GM23338 (cell line): ENCODE measurements at places on chromosomes 1 and 21. TPM values are rescaled to one million over a fixed set of nuclear protein-coding genes. Genes with fewer than 3 reads are reported as not detected.

CAPN8 gene
- total RNA-seq = not detected in 2 replicates

RAB29 gene
- 9.1 and 14.8 TPM in 2 replicates for total RNA-seq

OR6N1 gene
- total RNA-seq = not detected in 2 replicates

AK5 gene
- 8.8 and 18.3 TPM in 2 replicates for total RNA-seq

VASH2 gene
- 305 and 381 TPM in 2 replicates for total RNA-seq

TLR5 gene
- 0.10 and 0.50 TPM in 2 replicates for total RNA-seq

DEPDC1 gene
- total RNA-seq = 42.9 and 47.0 TPM in 2 replicates

TTC24 gene
- not detected in 2 replicates for total RNA-seq

KLF17 gene
- total RNA-seq = not detected in 2 replicates

CLCN6 gene
- total RNA-seq = 16.3 and 22.6 TPM in 2 replicates

RIPK4 gene
- total RNA-seq = 9.2 and 9.9 TPM in 2 replicates

CELA2A gene
- total RNA-seq = not detected in 2 replicates

PAX7 gene
- 0.03 TPM in 1 of 2 replicates, not detected in the other for total RNA-seq

CFAP45 gene
- not detected in 2 replicates for total RNA-seq

LCK gene
- total RNA-seq = 69.4 and 86.6 TPM in 2 replicates

OR2T35 gene
- total RNA-seq = not detected in 2 replicates

NUDT4B gene
- total RNA-seq = 7.5 and 28.1 TPM in 2 replicates

KRTAP20-4 gene
- not detected in 2 replicates for total RNA-seq

RCC2 gene
- total RNA-seq = 367 and 386 TPM in 2 replicates

OR2T2 gene
- not detected in 2 replicates for total RNA-seq

HIVEP3 gene
- total RNA-seq = 0.14 and 0.39 TPM in 2 replicates

ETV3L gene
- not detected in 2 replicates for total RNA-seq

ARHGEF11 gene
- total RNA-seq = 23.5 and 33.7 TPM in 2 replicates

ZBTB48 gene
- total RNA-seq = 21.0 and 25.5 TPM in 2 replicates

CD1D gene
- total RNA-seq = 1.3 and 2.7 TPM in 2 replicates

SH3D21 gene
- total RNA-seq = 4.4 and 6.3 TPM in 2 replicates

LIN28A gene
- 1,538 and 1,571 TPM in 2 replicates for total RNA-seq

REG4 gene
- not detected in 2 replicates for total RNA-seq

LMX1A gene
- not detected in 2 replicates for total RNA-seq

FCRLA gene
- not detected in 2 replicates for total RNA-seq

OR10T2 gene
- total RNA-seq = not detected in 2 replicates

MR1 gene
- not detected in 2 replicates for total RNA-seq

IL19 gene
- total RNA-seq = not detected in 2 replicates

SH3BP5L gene
- 16.8 and 26.1 TPM in 2 replicates for total RNA-seq

SLC45A1 gene
- 2.2 and 2.3 TPM in 2 replicates for total RNA-seq

KANK4 gene
- total RNA-seq = 0.19 and 0.42 TPM in 2 replicates

MAP10 gene
- 2.8 and 3.3 TPM in 2 replicates for total RNA-seq

BTBD19 gene
- 0.16 and 0.66 TPM in 2 replicates for total RNA-seq

CREB3L4 gene
- total RNA-seq = 21.3 and 26.8 TPM in 2 replicates

FCRL5 gene
- total RNA-seq = 2.8 and 3.1 TPM in 2 replicates

S100A1 gene
- 0.66 TPM in 1 of 2 replicates, not detected in the other for total RNA-seq

YBEY gene
- total RNA-seq = 31.8 and 33.0 TPM in 2 replicates
